Activated CD8-positive, alpha-beta T cell treated with anti-CD3 and anti-CD28 coated beads for 36 hours (primary cell): ENCODE measurements at places on chromosomes 11 and 22. TPM values are rescaled to one million over a fixed set of nuclear protein-coding genes. Genes with fewer than 3 reads are reported as not detected.

GRCh38 chr11:73875380-73875779, 1.3 kb downstream of the COA4 start:
- no peak for DNase-seq
- H3K27me3 ChIP-seq = no peaks in the 10 kb centered on the region

DNA sequence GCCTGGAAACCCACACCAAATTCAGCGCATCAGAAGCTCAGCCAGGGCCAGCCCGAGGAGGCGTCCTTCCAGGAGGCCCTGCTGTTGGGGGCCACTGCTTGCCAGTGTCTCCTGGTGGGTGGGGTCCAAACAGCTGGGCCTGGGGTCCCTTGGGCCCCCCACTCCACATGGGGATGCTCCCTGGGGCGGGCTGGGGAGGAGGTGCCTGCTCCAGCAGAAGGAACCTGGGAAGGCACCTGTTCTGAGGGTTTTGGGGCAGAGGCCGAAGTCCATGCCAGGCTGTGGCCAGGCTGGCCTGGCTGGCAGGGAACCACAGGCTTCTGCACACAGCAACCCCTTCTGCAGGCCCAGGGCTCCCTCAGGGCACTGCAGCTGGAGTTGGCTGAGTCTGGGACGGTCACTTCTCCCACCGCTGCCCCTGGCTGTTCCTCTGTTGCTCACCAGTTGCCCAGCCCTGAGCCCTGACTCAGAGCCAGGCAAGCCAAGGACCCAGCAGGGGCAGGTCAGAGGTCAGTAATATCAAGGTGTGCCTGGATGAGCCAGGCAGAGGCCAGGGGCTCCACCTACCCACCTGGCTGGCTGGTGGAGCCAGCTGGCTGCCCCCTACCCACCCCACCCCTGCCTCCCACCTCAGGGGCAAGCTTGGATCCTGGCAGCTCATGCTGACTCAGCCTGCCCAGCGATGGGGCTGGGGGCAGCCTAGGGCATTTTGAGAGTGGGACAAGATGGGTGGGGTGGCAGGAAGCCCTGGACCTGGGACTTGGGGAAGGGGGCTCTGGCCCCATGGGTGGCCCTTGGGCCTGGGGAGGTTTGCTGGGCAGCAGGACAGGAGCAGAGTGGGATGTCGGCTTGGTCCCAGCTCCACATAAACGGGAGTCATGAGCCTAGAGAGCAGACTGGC, 12.0 kb upstream of the PHLDA2 start:
- peak overlapping the region; percentile 25 for H3K27ac ChIP-seq
- H3K27me3 ChIP-seq = no peaks in the 10 kb centered on the region
- peaks cover 27% of the 10 kb centered on the region for H3K36me3 ChIP-seq
- H3K4me3 ChIP-seq = no peak overlapping the region
- DNase-seq = peak; percentile 13

The NCR3LG1 gene
- total RNA-seq = 4.2 TPM

The CYB561A3 gene
- total RNA-seq = 32.4 TPM
